Uterus (tissue), 4 donors: ENCODE measurements at places on chromosomes 2 and 18. TPM values are rescaled to one million over a fixed set of nuclear protein-coding genes. Genes with fewer than 3 reads are reported as not detected.

DNA sequence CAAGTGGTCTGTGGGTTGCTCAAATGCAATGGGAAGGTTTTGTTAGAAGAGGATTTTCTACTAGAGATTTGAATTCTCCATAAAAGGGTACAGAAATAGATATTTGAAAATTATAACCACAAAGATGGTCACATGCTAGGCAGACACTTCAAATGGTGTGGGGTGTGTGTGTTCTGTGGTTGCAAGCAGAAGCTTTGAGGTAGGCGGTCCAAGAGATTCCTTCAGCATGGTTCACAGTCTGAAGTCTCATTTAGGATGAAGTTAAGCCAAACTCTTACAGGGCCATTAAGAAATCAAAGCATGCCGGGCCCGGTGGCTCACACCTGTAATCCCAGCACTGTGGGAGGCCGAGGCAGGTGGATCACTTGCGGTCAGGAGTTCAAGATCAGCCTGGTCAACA lies 38.3 kb upstream of the RMDN2 start:
- no peak for DNase-seq

DNA sequence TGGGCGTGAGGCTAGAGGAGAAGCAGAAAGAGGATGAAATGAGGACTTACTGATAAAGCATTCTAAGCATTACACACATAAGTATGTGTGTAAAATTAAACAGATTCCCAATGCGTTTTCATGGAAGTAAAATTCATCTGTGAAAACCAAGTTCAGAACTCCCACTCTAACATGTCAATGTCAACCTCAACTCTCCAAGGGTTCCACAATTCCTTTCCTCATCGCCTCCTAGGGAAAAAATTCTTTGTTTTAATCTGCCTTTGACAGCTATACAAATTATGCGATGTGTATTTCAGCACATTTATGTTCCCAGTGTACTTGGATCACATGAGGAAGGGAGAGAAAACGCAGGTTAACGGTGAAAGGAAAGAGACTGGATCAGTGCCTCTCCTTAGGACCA lies 76.6 kb downstream of the CLIP4 start:
- no peak for DNase-seq

- DNase-seq: no peak
Observed at GRCh38 chr2:206193671-206194357, 34.1 kb downstream of the EEF1B2 start.

DNA sequence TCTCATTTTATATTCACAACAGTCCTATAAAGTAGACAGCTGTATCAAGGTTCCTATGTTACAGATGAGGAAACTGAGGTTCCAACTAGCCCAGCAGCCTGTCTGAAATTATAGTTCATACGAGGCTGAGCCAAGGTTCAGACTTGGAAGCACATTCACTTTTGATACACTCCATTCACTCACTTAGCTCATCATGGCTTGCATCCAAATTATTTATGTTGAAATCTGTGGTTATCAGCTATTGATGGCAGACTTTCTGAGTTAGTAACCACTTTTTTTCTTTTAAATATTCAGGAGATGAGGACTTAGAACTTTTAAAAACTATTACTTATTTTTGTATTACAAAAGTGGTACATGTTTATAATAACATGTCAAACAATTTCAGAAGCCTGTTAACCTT lies 188.2 kb downstream of the MTX2 start:
- DNase-seq: no peak

- DNase-seq: peak; percentile 75
Observed at GRCh38 chr2:237702441-237703391, 75.3 kb downstream of the LRRFIP1 start.

- DNase-seq: peak; percentile 28
Observed at GRCh38 chr18:74249181-74249968, 42.4 kb downstream of the CYB5A start.

Gene IL36G
- total RNA-seq: not detected
